Effector memory CD8-positive, alpha-beta T cell (primary cell): ENCODE measurements at places on chromosomes 1 and 21.

DNA sequence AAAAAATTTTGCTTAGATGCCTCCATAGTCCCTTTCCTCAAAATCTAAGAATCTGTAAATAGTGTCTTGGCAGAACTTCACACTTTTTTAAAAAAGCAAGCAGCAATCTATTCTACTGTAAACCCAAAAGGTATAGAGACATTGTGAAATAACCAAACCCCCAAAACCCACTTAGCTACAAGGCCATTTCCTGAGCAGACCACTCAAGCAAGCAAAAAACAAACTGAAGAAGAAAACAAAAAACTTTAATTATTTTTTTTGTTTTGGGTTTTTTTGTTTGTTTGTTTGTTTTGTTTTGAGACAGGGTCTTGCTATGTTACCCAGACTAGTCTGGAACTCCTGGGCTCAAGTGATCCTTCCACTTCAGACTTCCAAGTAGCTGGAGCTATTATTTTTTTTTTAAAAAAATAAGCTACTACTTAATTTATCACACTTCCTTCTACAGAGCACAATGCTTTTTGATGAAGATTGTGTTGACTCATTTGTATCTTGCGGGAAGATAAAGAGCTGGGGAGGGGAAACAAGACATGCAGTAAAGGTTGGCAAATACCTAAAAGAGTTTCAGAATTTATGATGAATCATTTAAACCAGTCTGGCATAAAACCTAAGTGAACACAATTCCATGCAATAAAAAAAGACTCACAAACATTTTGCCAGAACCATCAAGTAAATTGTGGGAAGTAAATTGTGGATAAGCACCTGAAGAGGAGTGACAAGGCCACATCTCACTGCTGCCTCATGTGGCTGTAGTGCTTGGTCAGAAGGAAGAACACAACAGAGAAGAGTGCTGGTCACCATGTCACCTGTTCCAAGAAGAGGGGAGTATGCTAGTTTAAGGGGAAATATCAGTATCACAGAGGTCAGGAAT lies 2.7 kb upstream of the PTPN22 start:
- H3K4me1 ChIP-seq = peaks cover 70% of the 10 kb centered on the region
- peaks cover 9% of the 10 kb centered on the region for H3K36me3 ChIP-seq
- peak overlapping the region; percentile 87 for H3K27ac ChIP-seq
- H3K27me3 ChIP-seq = no peaks in the 10 kb centered on the region
- no peak for DNase-seq

DNA sequence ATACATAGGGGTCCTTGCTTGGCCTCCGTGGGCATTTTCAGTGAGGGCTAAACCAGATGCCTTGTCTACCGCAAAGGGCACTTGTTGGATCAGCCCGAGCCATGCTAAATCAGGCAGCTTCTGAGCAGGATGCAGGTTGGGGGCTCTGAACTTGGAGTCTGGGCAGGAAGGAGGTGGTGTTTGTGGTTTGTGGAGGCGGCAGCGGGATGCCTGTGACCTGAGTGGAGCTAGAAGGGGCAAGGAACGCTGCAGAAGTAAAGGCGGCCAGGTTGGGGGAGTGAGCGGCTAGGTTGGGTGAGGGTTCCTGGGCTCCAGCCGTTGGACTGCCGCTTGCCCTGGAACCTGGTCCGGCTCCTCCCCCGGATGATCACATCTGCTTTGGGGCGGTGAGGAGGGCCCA lies 183.9 kb downstream of the CAMTA1 start:
- peak overlapping the region; percentile 25 for H3K27ac ChIP-seq
- peaks cover 8% of the 10 kb centered on the region for H3K4me1 ChIP-seq
- no peak overlapping the region for H3K4me3 ChIP-seq
- DNase-seq = no peak
- H3K27me3 ChIP-seq = peaks cover 72% of the 10 kb centered on the region

- no peak overlapping the region for H3K4me3 ChIP-seq
- DNase-seq = no peak
- H3K36me3 ChIP-seq = peaks cover 3% of the 10 kb centered on the region
- H3K27me3 ChIP-seq = peaks cover 9% of the 10 kb centered on the region
These were observed 361.6 kb upstream of the PLD5 start for GRCh38 chr1:242886137-242886536.

DNA sequence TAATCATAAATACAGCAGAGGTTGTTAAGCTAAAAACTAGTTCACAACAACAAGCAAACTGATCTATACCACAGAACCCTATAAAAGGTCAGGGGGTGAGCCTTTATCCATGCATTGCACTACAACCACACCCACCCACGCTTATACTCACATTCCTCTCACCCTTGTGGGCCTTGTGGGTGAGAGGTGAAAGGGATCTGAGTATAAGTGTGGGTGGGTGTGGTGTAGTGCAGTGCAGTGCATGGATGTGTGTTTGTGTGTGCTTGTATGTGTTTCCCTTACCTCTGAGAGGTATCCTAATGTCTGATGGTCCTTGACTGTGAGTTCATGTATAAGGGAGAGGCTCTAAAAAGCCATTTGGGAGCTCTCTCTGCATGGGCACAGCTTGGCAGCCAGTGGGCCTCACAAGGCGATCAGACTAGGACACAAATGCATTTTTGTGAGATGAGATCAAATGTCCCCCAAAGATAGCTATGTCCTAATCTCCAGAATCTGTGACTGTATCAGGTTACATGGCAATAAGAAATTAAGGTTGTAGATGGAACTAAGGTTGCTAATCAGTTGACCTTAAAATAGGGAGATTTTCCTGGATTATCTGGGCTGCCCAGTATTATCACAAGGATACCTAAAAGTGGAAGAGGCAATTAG lies 95.5 kb upstream of the DPT start:
- no peak for DNase-seq
- no peak overlapping the region for H3K27ac ChIP-seq
- H3K27me3 ChIP-seq = no peaks in the 10 kb centered on the region
- H3K4me1 ChIP-seq = peaks cover 17% of the 10 kb centered on the region
- no peak overlapping the region for H3K4me3 ChIP-seq

DNA sequence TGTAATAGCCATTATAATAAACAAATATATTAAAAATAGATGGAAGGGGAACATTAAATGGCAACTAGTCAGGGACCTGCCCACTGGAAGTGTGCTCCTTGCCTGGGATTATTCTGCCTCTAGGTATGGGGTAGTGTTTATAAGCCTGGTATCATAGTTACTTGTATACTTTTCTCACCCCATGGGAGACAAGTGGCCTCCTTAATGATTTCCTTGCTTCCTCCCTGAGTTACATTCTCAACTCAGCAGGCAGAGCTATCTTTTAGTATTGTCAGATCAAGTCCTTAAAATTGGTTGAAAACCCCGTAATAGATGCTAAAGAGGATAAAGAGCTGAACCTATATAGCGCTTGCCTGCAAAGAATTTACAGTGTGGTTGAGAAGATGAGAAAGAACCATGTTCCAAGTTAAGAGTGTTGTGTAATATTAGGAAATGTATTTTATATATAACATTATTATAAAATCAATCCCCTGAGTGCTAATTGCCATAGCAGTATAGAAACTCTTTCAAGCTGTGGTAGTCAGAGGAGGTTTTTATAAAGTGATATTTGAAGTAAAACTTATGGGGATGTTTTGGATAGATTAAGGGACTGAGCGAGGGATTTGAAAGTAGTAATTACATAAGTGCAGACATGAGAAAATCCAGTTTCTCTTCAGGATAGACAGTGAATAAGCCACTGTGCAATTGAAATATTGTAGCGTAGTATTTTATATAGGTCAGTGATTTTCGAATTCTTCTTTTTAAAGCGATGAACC lies 106.5 kb downstream of the SPATA46 start:
- no peaks in the 10 kb centered on the region for H3K4me1 ChIP-seq
- H3K27me3 ChIP-seq = peaks cover 29% of the 10 kb centered on the region
- H3K4me3 ChIP-seq = no peak overlapping the region
- no peak overlapping the region for H3K27ac ChIP-seq

DNA sequence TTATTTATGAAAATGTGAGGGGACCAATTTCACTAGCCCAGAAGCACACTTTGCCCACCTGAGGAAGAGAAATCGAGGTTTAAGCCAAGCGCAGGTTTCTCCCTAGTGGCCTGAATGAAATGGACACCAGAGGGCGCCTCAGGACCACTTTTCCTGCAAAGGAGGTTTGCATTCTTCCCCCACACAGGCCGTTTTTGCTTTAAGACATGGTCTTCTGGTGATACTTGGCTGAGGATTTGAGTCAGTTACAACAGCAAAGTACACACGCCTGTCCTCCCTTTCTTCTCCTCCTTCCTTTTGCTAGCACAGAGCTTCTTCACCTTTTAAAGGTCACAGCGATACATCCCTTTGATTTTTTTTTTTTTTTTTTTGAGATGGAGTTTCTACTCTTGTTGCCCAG lies 5.4 kb downstream of the PLA2G2E start:
- peaks cover 2% of the 10 kb centered on the region for H3K4me1 ChIP-seq
- no peak overlapping the region for H3K27ac ChIP-seq
- DNase-seq = peak; percentile 81
- peaks cover 4% of the 10 kb centered on the region for H3K36me3 ChIP-seq
- H3K4me3 ChIP-seq = no peak overlapping the region
